Neuronal stem cell (in vitro differentiated cells): ENCODE measurements at places on chromosomes 11 and 22.

DNA sequence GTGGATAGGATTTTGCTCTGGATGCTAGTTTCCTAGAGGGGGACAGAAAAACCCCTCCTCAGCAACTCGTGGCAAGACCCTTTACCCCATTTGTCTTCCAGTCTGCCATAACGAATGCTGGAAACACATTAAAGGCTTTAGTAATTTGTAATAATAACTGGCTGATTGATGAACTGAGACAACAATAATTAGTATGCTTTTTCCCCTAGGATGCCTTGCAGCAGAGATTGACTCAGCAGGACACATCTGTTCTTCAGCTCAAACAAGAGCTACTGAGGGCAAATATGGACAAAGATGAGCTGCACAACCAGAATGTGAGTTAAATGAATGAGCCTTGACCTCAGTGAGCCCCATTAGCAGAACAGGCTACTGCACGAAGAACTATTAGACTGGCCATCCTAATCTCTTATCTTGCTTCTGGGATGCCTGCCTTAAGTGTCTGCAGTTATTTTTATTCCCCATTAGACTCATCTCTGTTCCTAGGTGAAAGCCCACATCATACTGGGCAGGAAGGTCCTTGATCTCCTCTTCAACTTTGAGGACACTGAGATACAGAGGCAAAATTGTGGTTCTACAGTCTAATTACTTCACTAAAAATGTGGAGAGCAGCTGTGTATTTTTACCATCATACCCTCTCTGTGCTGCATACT lies 32.9 kb upstream of the DLAT start:
- DNase-seq: no peak

DNA sequence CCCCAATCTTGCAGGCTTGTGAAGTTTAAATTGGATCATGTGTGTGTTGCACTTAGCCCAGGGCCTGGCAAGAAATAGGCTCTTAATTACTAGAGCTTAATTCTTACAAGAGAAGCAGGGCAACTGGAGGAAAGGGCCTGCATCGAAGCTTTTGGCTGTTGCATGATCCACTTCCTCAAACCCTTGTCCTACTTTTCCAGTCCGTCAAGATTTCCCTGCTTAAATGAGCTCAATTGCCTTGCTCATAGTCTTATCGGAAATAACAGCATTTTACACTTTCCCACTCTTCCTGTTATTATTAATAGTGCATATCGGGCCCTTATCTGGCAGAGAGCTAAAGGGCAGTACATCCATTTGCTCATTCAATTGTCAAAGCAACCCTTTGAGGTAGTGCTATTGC lies 18.1 kb downstream of the DTX4 start:
- no peak for DNase-seq

DNA sequence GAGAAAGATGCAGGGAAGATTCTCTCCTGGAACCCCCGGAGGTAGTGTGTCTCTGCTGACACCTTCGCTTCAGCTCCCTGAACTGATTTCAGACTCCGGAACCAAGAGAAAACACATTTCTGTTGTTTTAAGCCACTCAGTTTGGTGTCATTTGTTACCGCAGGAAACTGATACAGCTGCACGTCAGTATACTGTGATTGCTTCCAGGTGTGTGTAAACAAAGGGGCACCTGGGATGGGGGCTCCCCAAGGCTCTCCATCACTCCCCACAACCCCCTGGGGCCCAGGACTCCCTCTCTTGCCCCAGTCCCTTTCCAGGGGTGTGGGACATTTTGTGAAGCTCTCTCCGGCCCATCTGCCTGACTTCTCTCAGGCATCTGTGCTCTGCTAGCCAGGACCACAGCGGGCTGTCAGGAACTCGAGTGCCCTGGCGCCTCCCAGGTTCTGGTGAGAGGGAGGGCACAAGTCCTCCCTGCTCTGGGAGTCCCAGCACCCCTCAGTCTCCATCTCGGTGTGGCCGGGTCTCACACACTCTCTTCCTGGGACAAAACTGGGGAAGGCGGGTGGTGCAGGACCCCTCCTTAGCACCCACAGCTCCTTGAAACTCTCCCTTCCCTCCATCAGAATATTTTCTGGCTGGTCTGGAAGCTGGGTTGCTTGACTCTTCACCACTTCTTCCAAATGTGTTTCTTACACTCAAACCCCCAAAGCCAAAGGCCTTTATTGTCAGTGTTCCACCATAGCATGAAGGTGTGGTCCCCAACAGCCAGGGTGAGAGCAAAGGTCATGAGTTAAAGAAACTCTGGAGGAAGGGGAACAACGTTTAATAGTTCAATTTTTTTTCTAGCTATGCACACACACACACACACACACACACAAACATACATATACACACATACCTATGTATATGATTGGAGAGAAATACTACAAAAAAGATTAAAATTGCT lies 35.0 kb upstream of the TSKU start:
- no peak for DNase-seq

DNA sequence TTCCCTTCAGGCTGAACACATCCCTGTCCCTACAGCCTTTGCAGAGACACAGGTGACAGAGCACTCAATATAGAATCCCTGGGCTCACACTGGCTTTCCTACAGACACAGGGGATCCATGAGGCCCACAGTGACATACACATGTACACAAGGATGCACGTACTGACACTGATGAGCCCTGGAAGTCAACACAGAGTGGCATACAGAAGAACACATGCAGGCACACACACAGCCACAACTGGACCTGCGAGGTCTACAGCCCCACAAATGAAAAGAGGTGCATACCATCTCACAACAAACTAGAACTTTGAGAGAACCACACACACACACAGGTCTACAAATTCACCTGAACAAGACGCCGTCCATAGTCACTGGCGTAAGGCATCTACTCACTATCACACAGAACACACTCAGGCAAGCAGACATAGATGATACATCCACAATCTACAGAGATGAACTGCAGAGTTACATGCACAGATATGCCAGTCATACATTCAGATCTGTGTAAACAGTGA lies 3.5 kb upstream of the ZNF74 start:
- no peak for DNase-seq

DNA sequence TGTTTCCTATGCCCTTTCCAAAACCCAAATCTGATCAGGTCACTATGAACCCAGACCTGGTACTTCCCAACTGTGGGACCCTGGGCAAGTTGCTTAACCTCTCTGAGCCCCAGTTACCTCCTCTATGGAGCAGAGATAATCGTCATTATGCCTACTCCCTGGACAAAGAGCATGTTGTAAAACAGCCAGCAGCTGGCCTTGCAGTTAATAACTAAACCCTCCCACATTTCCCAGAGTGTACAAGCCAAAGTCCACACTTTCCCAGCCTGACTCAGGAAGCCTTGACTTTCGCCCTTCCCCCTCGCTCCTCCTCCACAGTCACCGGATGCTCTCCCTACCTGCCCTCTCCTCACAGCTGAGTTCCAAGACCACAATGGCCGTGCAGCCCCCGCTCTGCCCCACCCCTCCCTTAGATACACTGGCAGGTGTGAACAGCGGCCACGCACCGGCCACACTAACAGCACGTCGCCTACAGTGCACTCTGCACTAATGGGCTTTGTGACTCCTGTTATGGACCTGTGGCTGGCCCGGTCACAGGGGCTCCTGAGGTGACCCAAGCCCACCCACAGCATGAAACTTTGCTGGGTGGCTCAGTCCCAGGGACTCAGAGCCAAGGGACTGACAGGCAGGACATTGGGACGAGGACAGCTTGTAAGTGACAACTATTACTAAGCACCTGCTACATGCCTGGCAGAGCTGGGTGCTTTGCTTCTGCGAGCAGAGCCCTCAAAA lies 15.6 kb upstream of the MFNG start:
- DNase-seq: no peak

- DNase-seq: no peak
Observed at GRCh38 chr11:85406316-85406715, 220.8 kb downstream of the DLG2 start.

GRCh38 chr11:69509381-69509780 lies 27.9 kb downstream of the LINC01488 start:
- no peak for DNase-seq

DNA sequence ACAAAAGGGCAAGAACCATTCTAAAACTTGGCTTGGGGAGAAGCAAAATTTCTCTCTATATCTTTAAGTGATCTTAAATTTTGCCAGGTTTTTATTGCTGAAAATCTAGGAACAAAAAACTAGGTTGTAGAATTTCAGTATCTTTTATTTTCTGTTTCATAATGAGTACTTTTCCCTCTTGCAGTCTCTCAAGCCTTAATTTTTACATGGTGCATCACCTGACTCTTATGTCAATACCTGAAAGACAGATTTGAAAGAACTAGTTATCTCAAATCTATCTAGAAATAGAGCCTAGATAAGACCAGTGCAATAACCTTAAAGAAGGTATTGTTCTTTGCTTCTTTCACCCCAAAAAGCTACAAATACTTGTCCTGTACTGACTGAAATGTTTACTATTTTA lies 122.1 kb downstream of the TRIM44 start:
- no peak for DNase-seq

DNA sequence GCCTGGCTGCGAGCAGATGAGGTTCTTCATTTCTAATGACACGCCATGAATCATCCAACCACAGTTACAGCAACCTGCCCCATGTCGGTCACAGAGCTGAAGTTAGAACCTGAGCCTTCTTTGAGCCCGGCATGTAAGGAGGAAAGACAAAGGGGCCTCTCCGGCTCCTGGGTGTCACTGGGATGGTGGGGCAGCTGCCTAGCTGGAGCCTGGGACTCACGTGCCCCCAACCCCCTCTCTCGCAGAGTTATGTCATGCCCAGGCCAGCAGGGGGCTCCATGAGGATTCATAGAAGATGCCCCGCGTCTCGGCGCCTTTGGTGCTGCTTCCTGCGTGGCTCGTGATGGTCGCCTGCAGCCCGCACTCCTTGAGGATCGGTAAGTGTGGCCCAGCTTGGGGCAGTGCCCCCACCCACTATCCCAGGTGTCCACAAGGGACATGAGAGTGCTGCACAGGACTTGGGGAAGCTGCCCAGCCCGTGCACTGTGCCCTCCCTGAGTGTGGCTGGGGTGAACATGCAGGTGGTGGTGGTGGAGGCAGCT lies 148.5 kb downstream of the GRIK4 start:
- DNase-seq: no peak

GRCh38 chr11:21260101-21260500 lies 590.7 kb downstream of the NELL1 start:
- no peak for DNase-seq

- no peak for DNase-seq
Observed at GRCh38 chr11:124760205-124760652, 1.9 kb downstream of the ESAM start.

DNA sequence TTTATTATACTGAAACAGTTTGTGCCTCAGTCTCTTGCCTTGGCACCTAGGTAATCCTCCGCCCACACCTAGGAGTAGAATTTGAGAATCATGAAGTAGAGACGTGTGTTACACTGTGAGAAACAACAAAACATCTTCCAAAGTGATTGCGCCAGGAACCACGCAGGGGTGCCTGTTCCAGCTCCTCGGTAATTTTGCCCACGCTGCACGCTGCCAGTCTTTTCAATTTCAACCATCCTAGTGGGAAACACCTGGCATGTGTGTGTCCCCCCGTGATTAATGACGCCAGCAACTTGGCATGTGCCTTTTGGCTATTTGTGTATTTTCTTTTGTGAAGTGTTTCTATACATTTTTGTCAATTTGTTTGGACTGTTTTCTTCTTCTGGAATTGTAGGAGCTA lies 919.1 kb downstream of the BRD1 start:
- no peak for DNase-seq

GRCh38 chr22:48261706-48262105 lies 1499.3 kb downstream of the TBC1D22A start:
- DNase-seq: no peak

DNA sequence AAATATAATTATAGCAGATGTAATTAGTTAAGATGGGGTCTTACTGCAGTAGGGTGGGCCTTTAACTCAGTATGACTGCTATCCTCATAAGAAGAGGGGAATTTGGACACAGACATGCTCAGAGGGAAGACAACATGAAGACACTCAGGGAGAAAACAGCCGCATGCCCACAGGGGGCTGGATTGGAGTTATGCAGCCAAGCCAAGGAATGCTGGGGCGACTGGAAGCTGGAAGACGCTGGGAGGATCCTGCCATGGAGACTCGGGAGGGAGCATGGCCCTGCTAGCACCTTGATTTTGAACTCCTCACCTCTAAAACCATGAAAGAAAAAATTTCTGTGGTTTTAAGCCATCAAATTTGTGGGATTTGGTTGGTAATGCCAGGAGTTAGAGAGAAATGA lies 40.9 kb downstream of the PANX1 start:
- DNase-seq: no peak

DNA sequence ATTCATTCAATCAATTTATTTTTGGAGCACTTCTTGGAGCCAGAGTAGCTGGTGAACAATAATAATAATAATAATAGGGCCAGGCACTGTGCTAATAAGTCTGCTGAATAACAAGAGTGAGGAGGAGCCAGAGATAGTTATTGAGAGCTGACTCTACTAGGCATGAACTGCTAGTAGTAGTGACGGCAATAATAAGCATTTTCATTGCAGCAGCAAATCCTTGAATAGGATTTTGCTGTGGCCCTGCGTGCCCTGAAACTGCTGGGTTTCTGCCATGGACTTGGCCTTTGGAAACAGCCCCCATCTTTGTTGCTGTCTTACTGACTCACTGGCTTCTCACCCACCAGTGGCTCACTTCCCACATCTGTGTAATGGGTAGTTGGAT lies 545.9 kb downstream of the MIAT start:
- DNase-seq: no peak

DNA sequence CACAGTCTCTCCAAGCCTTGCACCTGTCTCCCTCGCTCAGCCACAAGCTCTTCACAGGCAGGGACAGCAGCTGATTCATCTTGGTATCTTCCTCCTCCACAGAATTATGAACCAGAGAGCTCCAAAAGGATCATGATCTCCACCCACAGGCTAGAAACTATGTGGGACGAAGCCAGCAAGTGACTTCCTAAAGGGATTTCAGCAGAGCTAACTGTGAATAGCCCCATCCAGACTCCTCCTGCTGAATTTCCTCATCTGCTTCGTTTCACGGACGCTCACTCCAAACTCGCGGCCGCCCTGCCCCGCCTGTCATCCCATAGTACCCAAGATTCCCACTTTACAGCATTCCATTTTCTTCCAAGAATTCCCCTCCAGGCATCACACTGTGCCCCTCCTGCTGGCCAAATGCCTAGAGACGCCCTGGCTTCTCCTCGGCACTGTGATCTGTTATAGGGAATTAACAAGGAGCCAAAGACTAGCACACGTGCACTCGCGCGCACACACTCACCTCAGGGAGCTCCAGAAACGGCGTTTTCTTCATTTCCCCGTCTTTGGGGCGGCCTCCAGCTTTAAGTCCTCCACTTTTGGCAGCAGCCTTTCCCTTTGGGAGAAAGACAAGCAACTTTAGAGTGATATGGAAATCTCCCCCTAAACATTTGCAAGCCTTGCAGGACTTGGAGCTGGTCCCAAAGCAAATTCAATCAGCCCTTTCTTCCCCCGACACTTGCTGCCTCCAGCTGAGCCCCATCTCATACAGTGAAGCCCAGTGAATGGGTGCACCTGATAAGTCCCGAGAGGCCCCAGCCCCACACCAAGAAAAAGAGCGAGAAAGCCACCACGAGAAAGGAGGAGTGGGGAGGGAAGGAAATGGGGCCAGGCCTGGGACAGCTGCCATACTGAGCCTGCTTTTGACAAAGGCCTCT lies 35.5 kb downstream of the SPATA19 start:
- no peak for DNase-seq

GRCh38 chr11:27716835-27717234 lies 16.6 kb upstream of the BDNF start:
- no peak for DNase-seq

- DNase-seq: peak; percentile 51
Observed at GRCh38 chr22:30206944-30207343, 39.6 kb downstream of the LIF start.

GRCh38 chr11:118497831-118498230 lies 29.4 kb upstream of the TTC36 start:
- no peak for DNase-seq
